A549 treated with AZD2906 at 1 μM for 4 hours (cell line): ENCODE measurements at places on chromosomes 7 and 10. TPM values are rescaled to one million over a fixed set of nuclear protein-coding genes. Genes with fewer than 3 reads are reported as not detected.

The MACC1 gene
- total RNA-seq, result not detected in 5 replicates

The PRR15 gene
- total RNA-seq, result 4.6 to 7.2 TPM (median 5.2 TPM) in 5 replicates

The RGR gene
- total RNA-seq, result not detected in 5 replicates

The MYH16 gene
- total RNA-seq, result 0.27 to 0.41 TPM (median 0.34 TPM) in 5 replicates

The TAS2R4 gene
- total RNA-seq, result 0.05 to 0.17 TPM (median 0.11 TPM) in 5 replicates

The SH2D4B gene
- 0.02 to 0.06 TPM (median 0.03 TPM) in 4 of 5 replicates, not detected in the other for total RNA-seq

The LIPN gene
- total RNA-seq, result not detected in 5 replicates

The CRHR2 gene
- 0.02 to 0.08 TPM in 2 of 5 replicates, not detected in the others for total RNA-seq

The C1QL3 gene
- 0.02 TPM in 1 of 5 replicates, not detected in the others for total RNA-seq

The ABCB1 gene
- total RNA-seq, result 0.08 to 0.22 TPM (median 0.15 TPM) in 4 of 5 replicates, not detected in the other

The LDB3 gene
- 0.08 to 0.24 TPM (median 0.16 TPM) in 5 replicates for total RNA-seq

The SFR1 gene
- total RNA-seq, result 12.1 to 16.2 TPM (median 12.6 TPM) in 5 replicates

The LSM5 gene
- total RNA-seq, result 56.7 to 99.7 TPM (median 95.3 TPM) in 5 replicates

The EBF3 gene
- total RNA-seq, result 0.13 to 0.33 TPM (median 0.20 TPM) in 5 replicates

The PHYHIPL gene
- total RNA-seq, result 0.27 to 0.55 TPM (median 0.45 TPM) in 5 replicates

The NKX6-2 gene
- 0.33 to 0.91 TPM (median 0.67 TPM) in 5 replicates for total RNA-seq

The ADIRF gene
- total RNA-seq, result 0.19 to 0.30 TPM in 2 of 5 replicates, not detected in the others

The IGFBP3 gene
- 123 to 196 TPM (median 157 TPM) in 5 replicates for total RNA-seq

The SYCE1 gene
- not detected in 5 replicates for total RNA-seq

The TFEC gene
- 0.01 to 0.07 TPM (median 0.07 TPM) in 3 of 5 replicates, not detected in the others for total RNA-seq

The ZPBP gene
- total RNA-seq, result not detected in 5 replicates

The PPP1R3C gene
- 19.3 to 25.5 TPM (median 21.7 TPM) in 5 replicates for total RNA-seq

The TFAM gene
- 61.0 to 91.8 TPM (median 65.9 TPM) in 5 replicates for total RNA-seq
